Stimulated activated CD8-positive, alpha-beta memory T cell treated with anti-CD3 and anti-CD28 coated beads, Interleukin-15, amount 100 ng/mL, for 24 hours (primary cell): ENCODE measurements at places on chromosomes 13 and 19.

- DNase-seq = no peak
These were observed 43.5 kb upstream of the ZNF85 start for GRCh38 chr19:20879501-20879900.

DNA sequence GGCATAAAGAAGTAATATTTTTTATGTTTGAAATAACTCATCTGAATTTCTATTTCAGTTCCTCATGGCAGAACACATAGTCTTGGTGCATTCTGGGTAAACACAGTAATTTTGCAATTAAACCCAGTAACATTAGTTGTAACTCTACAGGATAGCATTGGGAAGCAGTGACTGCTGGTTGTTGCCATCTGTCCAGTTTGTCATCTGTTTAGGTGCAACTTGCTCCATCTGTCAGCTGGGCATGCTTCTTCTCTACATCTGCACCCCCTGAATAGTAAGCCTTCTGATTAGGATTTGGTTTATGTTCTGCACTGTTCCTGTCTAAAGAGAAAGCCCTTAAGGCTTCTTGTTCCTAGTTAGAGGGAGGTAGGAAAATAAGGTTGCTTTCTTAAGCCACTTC, 63.5 kb upstream of the CSNK1A1L start:
- DNase-seq = no peak

GRCh38 chr13:30111810-30112209, 195.5 kb downstream of the KATNAL1 start:
- no peak for DNase-seq

DNA sequence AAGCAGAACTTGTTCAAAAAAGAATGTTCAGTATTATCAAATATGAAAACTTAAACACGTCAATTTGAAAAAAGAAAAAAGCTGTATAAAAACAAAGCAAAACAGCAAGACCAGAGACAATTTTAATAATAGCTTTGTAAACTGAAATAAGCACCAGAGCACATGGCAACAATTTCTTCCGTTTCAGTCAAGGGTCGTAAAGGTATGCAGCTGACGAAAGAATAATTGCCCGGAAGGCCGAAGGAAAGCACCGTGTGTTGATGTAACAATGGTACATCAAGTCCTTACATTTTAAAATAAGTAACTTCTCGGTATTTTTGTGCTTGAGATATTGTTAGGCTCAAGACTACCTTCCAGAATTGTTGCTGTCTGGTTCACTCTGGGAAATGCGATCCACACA, 1.7 kb downstream of the PROSER1 start:
- DNase-seq = no peak

DNA sequence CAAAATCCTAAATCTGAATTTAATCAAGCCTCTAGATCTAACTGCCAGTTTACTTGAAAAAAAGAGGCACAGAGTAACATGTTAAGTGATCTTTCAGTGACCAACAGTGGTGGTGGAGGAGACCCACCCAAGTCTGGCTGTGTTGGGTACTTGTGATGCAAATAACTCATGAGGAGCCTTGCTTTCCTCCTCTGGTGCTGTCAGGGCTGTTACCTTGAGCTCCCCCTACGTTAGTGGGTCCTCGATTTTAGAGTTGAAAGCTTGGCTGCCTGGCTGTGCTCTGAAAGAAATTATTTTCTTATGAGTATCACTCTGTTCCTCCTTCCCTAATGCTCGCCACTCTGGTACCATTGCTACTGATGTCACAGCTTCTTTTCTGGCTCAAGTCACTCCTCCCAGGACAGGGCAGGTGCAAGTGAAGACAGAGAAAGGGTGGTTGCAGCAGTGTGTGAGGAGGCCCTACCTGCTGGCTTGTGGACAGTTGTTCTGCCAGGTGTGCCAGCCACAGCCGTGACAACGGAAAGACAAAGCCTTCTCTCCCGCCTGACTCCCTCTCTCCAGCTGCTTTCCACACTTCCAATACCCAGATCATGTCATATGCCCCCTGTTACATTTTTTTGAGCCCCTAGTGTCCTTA, 6.5 kb upstream of the SUPT20H start:
- DNase-seq = no peak

DNA sequence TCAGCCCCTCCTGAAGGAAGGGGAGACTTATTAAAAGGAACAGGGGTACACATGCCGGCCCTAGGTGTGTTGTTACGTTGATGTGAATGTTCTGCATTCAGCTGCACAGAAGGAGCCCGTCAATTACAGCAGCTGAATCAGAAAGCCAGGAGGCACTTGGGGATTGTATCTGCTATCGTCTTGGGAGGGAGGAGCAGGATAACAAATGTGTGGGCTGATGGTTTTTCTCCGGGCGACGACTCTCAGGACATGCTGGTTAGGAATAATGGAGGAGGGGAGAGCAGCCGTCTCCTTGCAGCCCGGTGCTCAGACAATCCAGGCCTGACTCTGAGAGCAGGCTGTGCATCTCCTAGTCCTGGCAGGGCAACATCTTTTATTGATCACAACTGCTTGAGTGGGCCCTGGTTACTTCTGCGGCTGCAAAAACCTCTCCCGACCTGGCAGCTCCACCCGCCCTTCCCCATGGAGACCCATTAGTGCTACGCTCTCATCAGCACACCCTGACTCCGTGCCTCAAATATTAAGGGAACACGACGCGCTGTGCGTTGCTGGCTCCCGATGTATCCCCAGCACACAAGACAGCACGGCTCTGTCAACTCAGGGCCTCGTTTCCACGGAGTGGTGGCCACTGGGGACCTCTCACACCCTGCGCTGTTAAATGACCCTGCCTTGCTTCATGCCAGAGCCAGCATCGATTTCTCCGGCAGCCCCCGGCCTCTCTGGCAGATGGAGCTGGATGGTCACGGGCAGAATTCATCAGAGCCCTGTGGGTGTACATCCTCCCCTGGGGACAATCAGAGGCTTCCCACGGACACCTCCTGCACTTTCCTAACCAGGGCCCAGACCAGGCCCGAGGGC, 25.3 kb downstream of the PEPD start:
- DNase-seq = no peak

GRCh38 chr19:5966215-5966614, 11.7 kb downstream of the RANBP3 start:
- DNase-seq = no peak

- DNase-seq = no peak
These were observed 30.7 kb upstream of the RFXAP start for GRCh38 chr13:36788276-36788675.

DNA sequence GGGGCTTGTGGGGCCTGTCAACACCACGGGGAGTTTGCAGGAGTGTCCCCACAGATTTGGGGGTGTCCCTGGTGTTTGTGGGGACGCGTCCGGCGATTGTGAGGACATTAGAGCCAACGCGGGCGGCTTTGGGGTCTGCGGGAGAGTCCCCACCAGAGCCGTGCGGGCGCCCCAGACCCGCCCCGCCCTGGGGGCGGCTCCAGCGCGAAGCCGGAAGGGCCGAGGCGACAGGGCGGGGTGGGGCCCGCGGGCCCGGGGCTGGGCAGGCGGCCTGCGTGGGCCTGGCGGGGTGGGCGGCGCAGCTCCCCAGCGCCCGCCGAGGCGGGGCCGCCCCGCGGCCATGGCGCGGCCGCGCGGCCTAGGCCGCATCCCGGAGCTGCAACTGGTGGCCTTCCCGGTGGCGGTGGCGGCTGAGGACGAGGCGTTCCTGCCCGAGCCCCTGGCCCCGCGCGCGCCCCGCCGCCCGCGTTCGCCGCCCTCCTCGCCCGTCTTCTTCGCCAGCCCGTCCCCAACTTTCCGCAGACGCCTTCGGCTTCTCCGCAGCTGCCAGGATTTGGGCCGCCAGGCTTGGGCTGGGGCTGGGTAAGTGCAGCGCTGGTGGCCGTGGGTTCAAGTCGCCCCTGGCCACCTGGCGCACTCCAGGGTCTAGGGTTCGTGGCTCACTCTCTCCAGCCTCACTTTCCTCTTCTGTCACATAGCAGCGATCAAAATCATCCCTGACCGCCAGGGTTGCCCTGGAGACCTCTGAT, 10.3 kb downstream of the PDE4A start:
- DNase-seq = no peak

GRCh38 chr19:29495901-29496441, 29.8 kb upstream of the VSTM2B start:
- no peak for DNase-seq

DNA sequence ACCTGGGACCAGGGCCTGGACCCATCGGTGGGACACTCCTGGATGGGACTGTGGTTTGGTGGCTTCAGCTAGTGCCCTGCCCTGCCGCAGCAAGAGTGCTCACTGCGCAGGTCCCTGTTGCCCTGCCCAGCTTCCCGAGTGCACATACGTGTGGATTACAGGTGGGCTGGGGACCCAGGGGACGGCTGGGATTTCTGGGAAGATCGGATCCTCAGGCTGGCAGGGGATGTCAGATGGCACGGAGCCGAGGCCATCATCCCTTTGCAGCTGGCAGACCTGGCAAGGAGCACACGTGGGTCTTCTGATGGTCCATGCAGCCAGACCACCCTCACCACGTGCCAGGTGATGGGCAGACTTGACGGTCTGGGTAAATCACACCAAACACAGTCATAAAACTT, 69.3 kb downstream of the CHST8 start:
- no peak for DNase-seq

DNA sequence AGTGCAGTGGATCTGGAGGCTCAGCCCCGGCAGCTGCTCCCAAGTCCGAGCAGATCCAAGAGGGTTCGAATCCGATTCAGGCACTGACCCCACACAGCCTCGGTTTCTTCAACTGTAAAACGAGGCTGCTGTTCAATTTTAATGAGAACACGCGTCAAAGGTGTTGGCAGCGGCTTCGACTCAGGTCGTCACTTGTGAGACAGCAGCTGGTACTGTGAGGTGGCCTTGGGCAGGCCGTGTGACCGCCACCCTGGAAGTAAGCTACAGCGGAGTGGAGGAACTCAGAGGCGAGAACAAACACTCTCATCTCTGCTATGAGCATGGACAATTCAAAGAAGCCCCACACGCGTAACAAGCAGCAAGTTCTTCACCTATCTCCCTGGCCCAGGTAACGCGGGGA, 9.7 kb downstream of the MAP2K2 start:
- DNase-seq = no peak

DNA sequence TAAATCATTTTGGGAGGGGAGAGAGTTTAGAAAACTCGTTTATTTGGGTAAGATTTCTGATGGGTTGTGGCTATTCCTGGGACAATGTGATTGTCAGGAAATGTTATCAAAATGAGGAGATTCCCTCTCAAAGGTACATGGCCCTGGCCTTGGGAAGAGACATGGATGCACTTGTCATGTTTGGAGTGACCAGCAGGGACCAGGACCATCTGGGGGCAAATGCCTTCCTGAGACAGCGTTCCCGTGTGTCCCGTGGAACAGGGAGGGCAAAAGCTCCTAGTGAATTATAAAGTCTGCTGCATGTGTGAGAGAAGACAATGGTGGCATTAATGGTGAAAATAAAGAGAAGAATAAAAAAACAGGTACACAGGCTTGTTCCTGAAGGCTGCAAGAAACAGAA, 317.3 kb downstream of the ZNF536 start:
- no peak for DNase-seq

DNA sequence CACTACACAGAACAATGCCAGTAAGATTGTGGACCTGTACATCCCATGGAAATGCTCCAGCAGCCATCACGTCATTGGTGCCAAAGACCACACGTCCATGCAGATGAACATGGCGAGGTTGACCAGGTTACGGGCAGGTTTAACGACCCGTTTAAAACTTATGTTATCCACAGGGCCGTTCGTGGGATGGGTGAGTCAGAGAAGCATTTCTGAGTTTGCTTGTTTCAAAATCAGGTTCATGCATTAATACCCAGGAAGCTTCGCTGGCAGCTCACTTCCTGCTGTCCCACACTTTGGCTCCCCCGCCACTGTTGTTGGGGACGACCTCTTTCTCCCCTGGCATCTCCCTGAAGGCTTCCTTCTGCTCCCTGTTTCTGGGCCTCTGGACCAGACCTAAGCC, 194.1 kb downstream of the USP12 start:
- DNase-seq = no peak

DNA sequence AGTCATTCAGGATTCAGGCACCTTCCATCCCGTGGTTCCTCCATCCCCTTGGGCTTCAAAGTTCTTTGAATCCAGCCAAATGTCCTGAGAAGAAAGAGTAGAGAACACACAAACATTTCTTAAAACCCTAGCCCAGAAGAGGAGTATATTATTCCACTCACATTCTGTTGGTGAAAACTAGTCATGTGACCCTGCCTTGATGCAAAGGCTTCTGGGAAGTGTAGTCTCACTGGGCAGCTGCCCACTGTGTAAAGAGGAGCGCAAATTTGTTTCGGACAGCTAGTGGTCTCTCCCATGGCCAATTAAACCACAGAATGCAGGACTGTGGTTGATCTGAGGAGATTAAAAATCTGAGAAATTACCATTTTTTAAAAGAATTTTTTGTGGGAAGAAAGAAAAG, 304.4 kb downstream of the SUCLA2 start:
- DNase-seq = no peak

DNA sequence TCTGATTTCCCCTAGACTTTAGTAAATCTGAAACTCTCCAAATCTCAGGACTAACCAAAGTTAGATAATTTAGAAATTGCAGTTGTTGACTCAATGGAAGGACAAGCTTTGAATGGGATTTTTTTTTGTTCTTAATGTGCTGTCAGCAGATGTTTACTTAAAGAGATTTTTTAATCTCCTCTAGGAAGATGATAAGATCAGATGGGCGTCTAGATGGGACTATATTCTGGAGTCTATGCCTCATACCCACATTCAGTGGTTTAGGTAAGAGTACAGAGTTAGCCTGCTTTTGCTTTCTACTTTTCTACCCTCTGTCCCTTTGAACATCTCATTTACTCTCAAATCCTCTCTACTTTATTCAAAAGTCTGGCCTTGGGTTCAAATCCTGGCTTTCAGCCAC, 39.3 kb downstream of the TM9SF2 start:
- DNase-seq = no peak

GRCh38 chr19:16301999-16302694, 22.5 kb upstream of the KLF2 start:
- no peak for DNase-seq

GRCh38 chr19:7152568-7152967, 83.1 kb downstream of the ZNF557 start:
- DNase-seq = no peak

- DNase-seq = no peak
These were observed 25.8 kb downstream of the GP6 start for GRCh38 chr19:55012306-55012705.

DNA sequence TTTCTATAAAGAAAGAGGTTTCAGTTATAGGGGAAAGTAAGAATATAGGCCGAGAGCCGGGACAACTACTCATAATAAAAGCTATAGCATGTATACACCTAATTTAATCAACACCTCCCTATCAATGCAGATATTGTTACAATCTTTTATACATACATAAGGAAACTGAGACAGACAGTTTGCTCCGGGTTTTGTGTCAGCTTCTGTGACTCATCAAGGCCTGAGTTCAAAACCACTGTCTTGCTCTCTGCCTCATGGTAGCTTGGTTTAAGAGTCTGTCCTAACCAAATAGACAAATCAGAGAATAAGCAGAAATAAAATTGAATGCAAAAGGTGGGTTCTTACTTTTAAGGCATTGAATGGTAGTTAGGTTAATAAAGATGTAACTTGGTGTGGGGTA, 222.9 kb downstream of the GGACT start:
- no peak for DNase-seq

- DNase-seq = no peak
These were observed 16.2 kb downstream of the ZIC2 start for GRCh38 chr13:99997702-99998214.

GRCh38 chr13:104616990-104617389, 1550.8 kb upstream of the SLC10A2 start:
- no peak for DNase-seq

GRCh38 chr19:10764340-10764894, 46.5 kb downstream of the DNM2 start:
- no peak for DNase-seq
